ENCODE measurements at places on chromosomes 2 and 18.
A peak's percentile ranks its signal among the peaks of the same experiment; 100 is the strongest.

DNA sequence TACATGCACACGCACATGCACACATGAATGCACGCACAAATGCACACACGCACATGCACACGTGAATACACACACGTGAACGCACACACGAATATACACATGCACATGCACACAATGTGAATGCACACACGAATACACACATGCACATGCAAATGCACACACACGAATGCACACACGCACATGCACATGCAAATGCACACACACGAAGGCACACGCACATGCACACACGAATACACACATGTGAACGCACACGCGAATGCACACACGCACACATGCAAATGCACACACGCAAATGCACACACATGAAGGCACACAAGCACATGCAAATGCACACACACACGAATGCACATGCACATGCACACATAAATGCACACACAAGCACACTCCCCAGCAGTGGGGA lies 68.6 kb upstream of the GPC1 start:
- DNase-seq, result no peak

- DNase-seq, result no peak
These were observed 235.4 kb upstream of the SLC14A2 start for GRCh38 chr18:45379903-45380302.

DNA sequence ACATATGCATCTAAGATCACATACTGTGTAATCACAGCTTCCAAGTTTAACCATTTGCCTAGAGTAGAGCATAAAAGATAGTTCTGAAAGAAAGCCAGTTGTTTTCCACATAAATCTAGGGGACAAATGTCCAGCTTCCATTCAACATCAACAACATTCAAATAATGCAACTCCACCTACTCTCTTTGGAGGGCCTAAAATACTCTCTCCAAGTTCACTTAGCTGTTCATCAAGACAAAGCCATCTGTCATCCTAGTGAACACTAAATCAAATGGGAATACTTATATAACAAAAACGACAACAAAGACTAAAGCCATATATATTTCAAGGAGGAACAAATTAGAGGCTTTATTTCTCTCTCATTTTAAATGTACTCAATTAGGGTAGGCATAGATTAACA lies 221.5 kb upstream of the CDH2 start:
- no peak for DNase-seq

DNA sequence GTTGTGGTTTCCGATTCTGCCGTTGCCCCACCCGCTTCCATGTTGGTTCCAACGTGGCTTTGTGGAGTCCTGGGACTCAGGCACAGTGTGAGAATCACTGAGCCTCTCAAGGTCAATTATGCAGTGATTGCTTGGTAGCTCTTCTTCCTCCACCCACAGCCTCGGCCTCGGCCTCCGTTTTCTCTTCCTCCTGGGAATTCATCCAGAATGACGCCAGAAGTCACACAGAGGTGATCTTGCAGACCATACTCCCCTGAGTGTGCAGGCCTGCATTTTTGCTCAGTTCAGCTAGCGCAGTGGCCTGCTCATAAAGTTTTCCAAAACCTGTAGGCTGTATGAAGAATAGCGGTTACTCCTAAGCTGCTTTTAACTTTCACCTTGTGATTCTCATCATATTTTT lies 273.3 kb downstream of the GBX2 start:
- no peak for DNase-seq

DNA sequence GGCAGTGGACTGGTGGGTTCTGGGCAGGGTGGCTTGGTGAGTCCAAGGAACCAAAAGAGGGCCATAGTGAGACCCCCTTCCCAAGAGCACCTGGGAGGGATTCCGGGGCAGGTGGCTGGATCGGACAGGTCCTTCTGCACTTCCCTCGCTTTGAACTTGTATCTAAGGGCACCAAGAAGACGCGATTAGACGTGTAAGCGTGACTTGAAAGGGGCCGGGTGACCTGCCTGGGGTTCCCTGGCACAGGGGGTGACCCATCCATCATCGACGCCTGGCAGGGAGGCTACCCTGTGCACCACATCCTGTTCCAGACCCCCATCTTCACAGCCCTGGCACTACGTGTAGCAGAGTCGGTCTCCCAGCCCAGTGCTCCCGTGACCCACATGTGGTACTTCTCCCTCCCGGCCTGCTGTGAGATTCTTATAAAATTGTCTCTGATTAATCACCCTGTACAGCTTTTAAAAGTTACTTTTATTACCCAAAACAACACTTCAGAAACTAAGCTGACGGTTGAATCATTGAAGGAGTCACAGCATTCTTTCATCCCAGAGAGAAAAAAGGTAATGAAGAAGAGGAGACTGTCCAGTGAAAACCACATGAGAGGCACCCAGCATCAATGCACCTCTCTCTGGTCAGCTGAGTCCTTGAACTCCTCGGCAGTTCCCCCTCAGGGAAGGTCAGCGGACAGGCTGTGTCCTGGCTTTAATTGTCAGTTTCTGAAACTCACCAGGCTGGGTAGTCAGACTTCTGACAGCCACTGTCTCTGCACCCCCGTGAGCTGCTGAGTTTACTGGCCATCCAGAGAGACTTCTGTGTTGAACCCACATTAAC lies 13.0 kb downstream of the SH3BP4 start:
- peak; percentile 66 for DNase-seq

- DNase-seq, result peak; percentile 83
These were observed 495.7 kb upstream of the SMIM21 start for GRCh38 chr18:75923169-75923568.

DNA sequence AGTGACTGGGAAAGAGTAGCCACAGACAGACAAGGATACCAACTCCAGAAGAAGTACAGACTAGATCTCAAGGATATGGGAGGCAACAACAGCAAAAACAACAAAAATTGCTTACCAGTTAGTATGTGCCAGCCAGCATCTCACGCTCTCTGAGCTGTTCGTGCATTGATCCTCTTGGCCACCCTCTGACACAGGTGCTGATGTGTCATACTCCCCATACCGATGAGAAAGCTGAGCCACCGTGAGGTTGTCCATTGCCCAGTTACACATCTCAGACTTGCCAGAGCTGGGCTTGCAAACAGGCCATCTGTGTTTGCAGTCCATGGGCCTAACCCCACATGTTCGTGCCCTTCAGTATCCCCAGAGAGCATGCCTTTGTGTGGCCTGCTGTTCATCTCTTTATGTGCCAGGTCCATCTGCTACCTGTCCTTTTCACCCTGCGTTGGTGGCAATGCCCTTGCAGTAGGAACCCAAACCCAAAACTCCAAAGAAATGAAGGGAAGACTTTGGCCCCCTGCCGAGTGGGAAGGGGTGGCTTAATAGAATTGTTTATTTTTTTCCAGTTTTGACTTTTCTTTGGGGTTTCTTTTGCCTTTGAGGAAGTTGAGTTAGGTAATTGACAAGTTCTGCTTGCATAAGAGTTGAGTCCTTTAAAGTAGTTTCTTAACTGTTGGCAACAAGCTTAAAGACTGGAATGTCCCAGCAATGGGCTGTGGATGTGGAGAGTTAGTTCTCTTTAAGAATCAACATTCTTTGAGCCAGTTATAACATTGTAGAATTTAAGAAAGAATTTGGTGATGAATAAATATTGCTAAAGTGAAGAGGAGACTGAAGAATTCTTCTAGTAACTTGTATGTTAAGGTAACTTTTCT lies 46.7 kb downstream of the LYPD6B start:
- DNase-seq, result no peak

GRCh38 chr2:557635-558301 lies 119.4 kb downstream of the TMEM18 start:
- DNase-seq, result no peak

GRCh38 chr2:189291460-189291859 lies 111.9 kb upstream of the COL5A2 start:
- no peak for DNase-seq

GRCh38 chr18:70046207-70046606 lies 98.5 kb upstream of the CD226 start:
- no peak for DNase-seq

GRCh38 chr2:223970343-223971128 lies 13.3 kb downstream of the MRPL44 start:
- peak; percentile 29 for DNase-seq

GRCh38 chr2:8165550-8165949 lies 516.3 kb upstream of the ID2 start:
- no peak for DNase-seq

- DNase-seq, result no peak
These were observed 980.3 kb upstream of the CDH2 start for GRCh38 chr18:29157057-29157780.

DNA sequence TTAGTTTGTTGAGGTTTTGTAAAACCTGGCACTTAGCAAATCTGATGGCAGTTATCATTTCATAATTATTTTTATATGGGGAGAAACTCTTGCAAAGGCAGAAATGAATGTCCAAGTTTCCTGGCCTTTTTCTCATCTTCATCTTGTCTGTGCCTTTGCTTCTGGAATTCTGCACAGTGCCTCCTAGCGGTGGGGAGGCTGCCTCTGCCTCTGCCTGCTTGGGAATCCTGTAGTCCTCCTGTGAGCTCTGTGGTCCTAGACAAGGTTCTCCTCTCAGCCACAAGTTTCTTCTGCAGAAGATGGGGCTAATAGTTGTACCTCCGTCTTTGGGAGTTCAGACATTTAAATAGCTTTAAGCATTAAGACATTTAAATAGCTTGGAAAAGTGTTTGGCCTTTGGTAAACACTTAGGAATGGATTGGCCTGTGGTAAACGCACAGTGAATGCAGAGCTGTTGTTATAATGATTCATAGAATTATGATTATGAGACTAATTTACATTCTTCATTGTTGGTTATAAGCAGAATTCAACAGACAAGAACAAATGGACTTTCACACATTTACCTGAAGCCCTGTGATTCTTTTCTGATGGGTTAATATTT lies 101.2 kb downstream of the ZNF236 start:
- peak; percentile 22 for DNase-seq

DNA sequence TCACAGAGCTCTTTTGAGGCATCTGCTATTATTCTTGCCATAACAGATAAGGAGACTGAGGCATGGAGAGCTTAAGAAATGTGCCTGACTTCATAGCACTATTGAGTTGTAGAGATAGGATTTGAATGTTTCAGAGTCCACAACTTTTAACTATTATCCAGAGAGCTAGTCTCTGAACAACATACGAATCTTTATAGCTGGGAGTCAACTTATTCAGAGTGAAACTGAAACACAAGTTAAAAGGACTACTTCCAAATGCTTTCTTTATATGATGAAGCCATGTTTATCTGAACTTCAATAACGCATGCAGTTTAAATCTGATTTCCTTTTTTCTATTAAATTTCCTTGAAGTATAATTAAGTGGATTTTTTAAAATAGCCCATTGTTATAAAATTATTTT lies 268.8 kb downstream of the IKZF2 start:
- no peak for DNase-seq

DNA sequence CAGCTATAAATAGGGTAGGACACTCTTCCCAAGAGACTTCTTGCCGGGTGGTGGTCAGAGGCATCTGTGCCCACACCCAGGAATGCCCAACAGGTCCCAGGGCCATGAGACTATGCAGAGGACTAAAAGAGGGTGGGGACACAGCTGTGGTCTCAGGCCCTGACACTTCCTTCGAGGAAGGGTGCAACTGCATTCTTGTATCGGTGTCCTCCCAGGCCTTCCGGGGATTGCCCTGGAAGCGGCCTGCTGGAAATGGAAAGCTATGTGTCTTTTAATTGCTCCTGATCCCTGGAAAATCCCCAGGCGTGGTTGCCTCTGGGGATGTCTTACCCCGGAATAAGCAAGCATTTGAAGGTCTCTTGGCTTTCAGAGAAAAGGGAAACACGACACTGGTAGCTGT lies 176.7 kb downstream of the SOX11 start:
- DNase-seq, result no peak

DNA sequence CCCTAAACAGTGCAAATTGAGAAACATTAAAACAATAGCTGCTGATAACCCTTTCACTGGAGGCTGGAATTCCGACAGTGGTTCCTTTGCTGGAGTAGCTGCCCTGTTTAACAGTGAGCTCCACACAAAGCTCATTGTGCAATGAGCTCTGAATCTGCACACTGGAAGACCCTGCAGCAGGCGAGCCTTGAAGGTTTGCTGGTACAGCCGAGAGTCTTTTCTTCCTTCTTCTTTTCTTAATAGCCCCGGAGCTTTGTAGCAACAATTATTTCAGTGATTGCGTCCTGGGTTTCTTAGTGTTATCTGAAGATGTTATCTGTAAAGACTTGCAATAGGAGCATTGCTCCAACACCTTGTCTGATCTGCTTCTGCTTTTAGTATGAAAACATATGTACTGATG lies 50.8 kb upstream of the CXCR4 start:
- no peak for DNase-seq

DNA sequence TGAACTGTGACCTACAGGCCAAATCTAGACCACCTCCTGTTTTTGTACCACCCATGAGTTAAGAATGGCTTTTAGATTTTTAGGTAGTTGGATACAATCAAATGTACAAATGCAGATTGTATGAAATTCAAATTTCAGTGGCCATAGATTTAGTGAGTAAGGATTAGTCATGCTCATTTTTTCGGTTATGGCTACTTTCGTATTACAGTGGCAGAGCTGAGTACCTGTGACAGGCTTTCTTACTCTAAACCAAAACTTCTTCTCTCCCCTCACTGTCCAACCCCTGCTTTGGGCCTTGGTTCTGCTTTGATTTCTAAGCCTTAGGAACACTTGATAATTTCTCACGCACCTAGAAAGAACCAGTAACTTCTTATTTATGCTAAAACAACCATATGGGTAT lies 82.1 kb downstream of the CDC42EP3 start:
- DNase-seq, result peak; percentile 62

- DNase-seq, result no peak
These were observed 1303.2 kb upstream of the CELF4 start for GRCh38 chr18:38868757-38869156.

- DNase-seq, result no peak
These were observed 146.7 kb downstream of the RPIA start for GRCh38 chr2:88838165-88838635.

- no peak for DNase-seq
These were observed 16.7 kb upstream of the DUSP2 start for GRCh38 chr2:96161898-96162297.

GRCh38 chr2:150647943-150648342 lies 160.5 kb upstream of the RND3 start:
- DNase-seq, result no peak

Data from Daoy (cell line).